ENCODE measurements at places on chromosomes 5 and 9.

DNA sequence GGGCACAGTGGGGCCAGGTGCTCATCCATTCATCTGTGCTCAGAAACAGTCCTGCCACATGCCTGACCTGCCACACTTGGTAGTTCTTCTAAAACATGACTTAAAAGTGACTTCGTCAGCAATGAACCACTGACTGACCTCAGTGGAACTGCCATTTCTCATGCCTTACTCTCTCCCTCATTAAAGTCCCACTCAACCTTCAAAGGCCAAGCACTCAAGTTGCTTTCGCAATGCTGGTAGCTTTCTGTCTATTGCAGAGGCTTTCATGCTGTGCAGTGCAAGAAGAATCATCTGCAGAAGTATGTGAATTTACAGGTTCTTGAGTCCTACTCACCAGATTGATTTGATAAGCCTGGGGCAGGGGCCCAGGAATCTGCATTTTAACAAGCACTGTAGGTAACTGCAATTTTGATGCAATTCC lies 23.9 kb downstream of the B4GALT1 start:
- DNase-seq, result no peak

DNA sequence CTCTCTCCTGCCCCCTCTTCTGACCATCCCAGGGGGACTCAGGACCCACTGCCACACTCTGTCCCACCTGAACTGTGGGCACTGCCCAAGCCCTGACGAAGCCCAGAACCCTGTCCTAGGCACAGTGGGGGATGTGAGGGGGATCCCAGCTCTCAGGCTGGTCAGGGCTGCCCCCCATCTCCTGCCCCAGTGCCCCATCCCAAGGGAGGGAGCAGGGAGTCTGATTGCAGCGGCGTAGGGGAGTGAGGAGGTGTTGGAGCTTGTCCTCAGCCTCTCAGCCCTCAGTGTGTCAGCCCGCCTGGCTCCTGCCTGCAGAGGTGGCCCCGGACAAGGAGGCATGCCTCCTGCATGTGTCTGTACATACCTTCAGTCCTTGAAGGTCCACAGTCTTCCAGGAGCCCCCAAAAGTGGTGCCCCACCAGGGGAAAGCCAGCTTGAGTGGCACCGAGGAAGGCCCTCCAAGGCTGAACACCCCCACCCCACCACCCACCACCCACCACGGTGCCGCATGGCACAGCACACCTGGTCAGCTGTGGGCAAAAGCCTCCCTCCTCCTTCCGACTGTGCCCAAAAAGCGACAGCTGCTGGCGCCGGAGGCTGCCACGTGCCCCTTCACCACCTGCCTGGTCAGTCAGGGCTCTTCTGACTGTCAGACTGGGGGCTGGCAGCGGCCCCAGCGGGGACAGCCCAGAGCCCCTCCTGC lies 930 bp downstream of the SARDH start:
- no peak for DNase-seq

GRCh38 chr5:73393611-73394489 lies 54.7 kb downstream of the FOXD1 start:
- DNase-seq, result no peak

DNA sequence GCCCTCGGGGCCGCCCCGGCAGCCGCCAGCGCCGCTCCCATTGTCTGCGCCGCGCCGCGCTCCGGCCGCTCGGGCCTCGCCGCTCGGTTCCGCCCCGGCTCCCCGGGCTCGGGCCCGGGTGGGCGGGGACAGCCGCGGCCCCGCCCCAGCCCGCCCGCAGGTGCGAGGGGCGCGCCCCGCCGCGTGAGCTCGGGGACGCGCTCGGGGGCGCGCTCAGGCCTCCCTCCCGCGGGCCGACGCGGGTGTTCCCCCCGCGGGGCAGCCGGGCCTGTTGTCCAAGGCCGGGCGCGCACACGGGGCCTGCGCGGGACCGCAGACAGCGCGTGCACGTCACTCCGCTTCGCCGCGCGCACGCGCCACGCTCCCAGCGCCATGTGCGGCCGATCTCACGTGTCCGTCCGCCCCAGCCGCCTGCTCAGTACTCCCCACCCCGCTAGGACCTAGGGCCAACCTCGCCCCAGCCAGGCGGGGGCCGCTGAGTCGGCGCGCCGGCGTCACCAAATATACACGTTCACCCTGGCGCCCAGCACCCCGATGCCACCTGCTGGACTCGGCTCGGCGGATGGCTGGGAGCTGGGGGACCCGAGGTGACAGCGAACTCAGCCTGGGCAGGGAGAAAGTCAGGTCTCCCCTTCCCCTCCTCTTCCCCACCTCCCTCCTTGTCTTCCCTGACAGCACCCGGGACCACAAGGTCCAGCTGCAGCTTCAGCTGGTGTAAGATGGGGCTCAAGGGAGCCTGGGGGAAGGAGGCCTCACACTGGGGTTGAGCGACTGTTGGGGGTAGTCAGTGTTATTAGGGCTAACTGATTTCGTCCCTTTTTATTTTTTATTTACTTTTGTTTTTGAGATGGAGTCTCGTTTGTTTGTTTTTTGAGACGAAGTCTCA lies 14.3 kb downstream of the GBGT1 start:
- peak; percentile 82 for DNase-seq

DNA sequence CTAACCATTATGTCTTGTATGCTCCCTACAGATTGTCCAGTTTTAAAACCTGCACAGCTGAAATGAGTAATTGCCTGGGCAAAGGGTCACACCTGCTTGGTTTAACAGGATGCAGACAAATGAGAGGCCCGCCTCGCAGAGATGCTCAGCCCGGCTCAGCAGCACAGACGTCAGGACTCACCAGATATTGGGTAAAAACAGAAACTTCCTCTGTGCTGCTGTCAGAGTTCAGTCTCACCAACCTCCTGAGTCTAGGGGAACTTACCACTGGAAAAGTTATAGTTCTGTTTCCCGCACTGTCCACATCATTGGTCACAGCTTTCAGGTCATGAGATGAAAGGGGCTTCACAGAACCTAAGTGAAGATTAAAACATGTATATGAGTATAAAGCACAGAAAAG lies 152.5 kb downstream of the ESM1 start:
- DNase-seq, result no peak

GRCh38 chr5:10863763-10864383 lies 102.8 kb upstream of the DAP start:
- DNase-seq, result no peak

GRCh38 chr5:144142139-144142823 lies 28.2 kb downstream of the YIPF5 start:
- DNase-seq, result peak; percentile 30

DNA sequence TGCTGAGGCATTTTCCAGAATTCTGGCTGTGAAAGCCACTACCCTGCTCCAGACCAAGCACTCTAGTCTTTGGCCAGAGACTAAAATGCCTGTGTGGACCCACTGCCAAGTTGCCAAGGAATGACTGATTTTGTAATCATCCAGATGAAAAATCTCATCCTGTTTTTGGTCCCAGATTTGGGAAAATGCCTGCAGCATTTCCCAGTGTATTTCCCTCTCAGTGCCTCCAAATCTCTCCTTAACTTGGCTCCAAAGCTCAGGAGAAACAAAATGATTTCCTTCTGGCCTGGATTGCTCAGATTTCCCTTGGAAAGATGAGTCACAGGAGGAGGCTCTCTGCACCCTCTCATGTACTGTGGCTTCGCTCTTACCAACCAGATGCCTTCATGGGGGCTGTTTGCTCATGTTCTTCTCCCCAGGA lies 335.2 kb upstream of the TARS1 start:
- peak; percentile 29 for DNase-seq
